ENCODE measurements at places on chromosomes 5 and 9.

- no peak for DNase-seq
Measured at GRCh38 chr5:149423794-149424268, 44.7 kb upstream of the IL17B start.

GRCh38 chr5:154371687-154372086 is 74.1 kb upstream of the SAP30L start:
- DNase-seq = no peak

DNA sequence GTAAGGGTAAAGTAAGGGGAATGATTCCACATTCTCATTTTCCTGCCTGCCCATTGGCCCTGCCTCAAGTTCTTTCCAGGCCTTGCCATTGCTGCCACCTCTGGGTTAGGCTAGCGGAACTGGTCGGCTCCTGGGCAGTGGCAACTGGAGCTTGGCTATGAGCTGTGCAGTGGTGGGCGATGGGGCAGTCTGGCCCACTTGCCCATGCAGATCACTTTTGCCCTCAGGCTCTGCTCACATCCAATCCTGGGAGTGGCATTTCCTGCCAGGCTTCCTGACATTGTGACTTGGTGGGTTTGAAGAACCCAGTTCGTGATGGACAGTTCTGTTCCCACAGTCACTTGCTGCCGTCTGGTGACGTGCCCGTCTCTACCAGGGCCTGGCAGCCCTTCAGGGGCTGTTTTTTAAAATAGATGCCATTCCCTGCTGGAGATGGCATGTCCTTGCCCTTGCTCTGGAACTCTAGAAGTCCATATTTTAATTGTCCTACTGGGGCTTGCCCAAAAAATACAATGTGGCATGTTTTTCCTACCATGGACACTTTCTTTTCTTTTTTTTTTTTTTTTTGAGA is 86.1 kb downstream of the FGF18 start:
- no peak for DNase-seq

GRCh38 chr9:121871431-121872025 is 220.1 kb downstream of the DAB2IP start:
- DNase-seq = peak; percentile 40

DNA sequence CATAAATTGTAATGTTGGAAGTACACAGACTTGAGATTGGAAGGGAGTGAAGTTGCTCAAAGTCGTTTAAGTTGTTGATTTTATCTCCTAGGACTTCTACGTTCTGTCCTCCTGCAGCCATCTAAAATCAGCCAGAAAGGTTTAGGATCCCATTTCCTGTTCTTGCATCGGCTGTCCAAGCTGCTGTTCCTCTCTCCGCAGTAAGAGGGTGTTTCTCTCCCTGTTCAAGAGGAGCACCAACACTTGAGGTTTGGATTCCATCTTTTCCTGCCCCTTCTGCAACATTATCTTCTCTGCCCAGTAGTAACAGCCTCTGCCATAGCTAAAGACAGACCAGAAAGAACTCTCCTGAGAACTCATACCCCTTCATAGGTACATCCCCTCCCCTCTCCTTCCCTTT is 373.4 kb downstream of the GADD45G start:
- DNase-seq = peak; percentile 6

DNA sequence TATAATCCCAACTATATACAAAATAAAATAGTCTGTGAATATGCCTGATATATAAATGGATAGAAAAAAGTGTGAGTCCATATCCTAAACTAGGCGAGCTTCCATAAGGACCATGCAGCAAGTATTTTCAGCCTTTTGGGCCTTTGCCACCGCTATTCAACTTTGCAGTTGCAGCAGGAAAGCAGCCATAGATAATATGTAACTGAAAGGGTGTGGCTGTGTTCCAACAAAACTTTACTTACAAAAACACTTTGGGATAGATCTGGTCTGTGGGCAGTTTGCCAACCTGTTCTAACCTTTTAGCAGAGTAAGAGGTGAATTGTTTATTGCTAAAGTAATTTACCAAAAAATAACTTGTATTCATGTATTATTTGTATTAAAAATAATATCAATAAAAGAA is 127.8 kb upstream of the GPR151 start:
- DNase-seq = no peak

GRCh38 chr5:101515721-101516120 is 612.6 kb upstream of the ST8SIA4 start:
- DNase-seq = no peak

GRCh38 chr5:113806904-113807303 is 293.4 kb downstream of the YTHDC2 start:
- DNase-seq = no peak

DNA sequence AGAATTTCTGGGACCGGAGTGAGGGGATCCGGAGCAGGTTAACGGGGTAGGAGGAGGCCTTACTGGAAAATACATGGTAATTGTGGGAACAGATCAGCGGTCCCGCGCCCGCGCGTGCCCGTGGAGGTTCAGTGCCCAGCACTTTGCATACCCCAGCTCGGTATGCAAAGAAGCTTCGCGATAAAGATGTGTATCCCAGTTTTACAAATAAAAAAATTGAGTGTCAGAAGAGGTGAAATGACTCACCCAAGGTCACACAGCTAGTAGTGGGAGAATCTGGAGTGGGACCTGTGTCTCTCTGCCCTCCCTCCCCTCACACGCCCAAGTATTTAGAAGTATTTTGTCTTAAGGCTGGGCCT is 967 bp downstream of the NEURL1B start:
- DNase-seq = no peak

- no peak for DNase-seq
Measured at GRCh38 chr5:30414078-30414477, 779.4 kb upstream of the CDH6 start.

- DNase-seq = no peak
Measured at GRCh38 chr9:84916769-84917168, 247.2 kb downstream of the NTRK2 start.

GRCh38 chr5:88724201-88724600 is 158.8 kb downstream of the MEF2C start:
- DNase-seq = peak; percentile 68

- no peak for DNase-seq
Measured at GRCh38 chr5:35488055-35488454, 129.6 kb upstream of the SPEF2 start.

DNA sequence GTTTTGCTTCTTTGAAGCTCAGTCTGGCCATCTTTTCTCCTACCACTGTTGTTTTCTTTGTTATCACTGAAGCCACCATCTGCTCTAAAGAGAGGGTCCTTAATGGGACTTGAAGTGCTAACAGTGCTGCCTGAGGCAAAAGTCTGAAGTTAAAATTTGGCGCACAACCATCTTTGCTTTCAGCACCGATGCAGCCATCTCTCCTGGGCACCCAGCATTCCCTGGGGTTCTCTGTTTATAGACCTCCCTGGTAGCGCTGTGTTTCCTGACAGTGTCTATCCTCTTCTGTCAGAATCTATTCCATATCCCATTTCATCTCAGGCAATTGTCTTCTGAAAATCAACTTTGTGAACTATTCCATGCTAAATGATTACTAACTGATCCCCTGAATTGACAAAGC is 491.5 kb upstream of the MPDZ start:
- no peak for DNase-seq

DNA sequence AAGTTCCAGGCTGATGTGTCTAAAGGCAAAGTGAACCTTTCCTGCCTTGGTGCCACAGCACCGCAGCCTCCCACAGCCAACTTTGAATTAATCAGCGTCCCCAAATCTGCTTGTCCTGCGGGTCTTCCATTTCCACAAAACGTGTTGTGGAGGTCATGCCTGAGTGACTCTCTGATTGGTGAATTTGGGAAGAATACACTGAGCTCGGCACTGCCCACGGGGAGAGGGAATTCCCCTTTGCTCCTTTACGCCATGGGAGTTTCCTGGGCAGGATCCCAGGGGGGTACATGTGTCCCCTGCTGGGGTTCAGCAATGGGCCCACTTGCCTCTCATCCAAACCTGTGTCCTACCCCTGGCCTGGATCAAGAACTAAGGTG is 90.4 kb downstream of the LHX2 start:
- DNase-seq = no peak

DNA sequence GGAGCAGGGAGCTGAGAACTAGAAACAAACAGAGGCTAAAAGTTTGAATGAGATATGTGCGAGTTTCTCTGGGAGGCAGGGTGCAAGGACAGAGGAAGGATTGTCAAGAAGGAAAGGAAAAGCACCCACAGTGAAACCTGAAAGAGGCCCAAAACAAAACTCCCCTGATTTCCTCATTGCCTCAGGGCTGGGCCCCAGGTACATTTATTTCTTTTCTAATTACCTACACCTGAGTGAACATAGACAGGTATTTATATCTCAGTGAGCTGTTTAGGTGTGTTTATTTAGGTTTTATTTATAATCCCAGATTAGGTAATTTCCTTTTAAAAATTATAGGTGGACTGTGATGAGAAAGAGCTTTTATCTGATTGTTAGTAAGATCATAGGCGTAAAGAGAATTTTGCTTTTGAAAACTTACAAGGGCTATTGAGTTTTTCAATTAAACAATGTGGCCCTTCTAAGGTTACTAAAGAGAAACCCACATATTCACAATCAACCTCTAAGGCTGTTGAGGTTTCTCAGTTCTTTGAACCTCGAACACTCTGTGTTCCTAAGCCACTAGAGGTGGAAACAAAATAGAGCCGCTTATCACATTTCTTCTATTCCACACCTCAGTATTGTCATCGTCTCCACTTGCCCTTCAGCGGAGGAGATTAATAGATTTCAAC is 344.8 kb downstream of the ZNF608 start:
- no peak for DNase-seq

GRCh38 chr5:58794875-58795274 is 212.0 kb downstream of the RAB3C start:
- DNase-seq = no peak

DNA sequence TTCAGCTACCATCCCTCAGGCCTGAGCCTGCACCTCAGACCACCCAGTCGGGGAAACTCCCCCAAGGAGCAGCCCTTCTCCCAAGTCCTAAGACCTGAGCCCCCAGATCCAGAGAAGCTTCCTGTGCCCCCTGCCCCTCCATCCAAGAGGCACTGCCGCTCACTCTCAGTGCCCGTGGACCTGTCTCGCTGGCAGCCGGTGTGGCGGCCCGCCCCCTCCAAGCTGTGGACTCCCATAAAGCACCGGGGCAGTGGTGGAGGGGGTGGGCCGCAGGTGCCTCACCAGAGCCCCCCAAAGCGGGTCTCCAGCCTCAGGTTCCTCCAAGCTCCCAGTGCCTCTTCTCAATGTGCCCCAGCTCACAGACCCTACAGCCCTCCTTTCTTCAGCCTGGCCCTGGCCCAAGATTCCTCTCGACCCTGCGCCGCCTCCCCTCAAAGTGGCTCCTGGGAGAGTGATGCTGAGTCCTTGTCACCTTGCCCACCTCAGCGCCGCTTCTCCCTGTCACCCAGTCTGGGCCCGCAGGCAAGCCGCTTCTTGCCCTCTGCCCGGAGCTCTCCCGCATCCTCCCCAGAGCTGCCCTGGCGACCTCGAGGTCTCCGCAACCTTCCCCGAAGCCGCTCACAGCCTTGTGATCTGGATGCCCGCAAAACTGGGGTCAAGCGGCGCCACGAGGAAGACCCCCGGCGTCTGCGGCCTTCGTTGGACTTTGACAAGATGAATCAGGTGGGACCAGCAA is 7.0 kb downstream of the FAM53C start:
- no peak for DNase-seq

DNA sequence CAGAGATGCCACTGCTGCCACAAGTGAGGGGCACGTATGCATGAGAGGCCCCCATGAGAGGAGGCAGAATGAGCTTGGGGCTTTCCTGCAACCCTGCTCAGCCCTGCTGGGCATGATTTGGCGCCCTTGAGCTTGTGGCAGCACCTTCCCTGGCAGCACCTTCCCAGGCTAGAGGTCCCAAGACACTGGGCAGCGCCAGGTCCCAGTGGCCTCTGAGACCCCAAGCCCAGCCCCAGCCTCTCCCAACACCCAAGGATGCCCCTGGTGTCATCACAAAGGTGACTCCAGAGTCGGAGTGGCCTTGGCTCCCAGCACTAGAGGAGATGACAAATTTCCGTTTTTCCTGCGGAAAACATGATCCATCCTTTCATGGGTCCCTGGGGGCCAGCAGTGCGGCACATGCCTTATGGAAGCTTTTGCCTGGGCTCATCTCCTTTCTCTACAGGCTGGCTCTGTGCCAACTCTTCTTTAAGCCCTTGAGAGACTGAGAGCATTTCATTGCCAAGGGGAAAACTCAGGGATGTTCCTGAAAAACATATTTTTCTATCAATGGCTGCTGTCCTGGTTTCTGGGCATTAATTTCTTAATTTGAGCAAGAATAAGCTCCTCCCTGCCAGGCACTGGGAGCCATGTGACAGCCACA is 77.1 kb upstream of the ADAMTS2 start:
- no peak for DNase-seq

GRCh38 chr9:98383758-98384157 is 128.3 kb upstream of the TBC1D2 start:
- peak; percentile 2 for DNase-seq

- DNase-seq = peak; percentile 8
Measured at GRCh38 chr9:82010711-82011110, 22.1 kb downstream of the SPATA31D1 start.

DNA sequence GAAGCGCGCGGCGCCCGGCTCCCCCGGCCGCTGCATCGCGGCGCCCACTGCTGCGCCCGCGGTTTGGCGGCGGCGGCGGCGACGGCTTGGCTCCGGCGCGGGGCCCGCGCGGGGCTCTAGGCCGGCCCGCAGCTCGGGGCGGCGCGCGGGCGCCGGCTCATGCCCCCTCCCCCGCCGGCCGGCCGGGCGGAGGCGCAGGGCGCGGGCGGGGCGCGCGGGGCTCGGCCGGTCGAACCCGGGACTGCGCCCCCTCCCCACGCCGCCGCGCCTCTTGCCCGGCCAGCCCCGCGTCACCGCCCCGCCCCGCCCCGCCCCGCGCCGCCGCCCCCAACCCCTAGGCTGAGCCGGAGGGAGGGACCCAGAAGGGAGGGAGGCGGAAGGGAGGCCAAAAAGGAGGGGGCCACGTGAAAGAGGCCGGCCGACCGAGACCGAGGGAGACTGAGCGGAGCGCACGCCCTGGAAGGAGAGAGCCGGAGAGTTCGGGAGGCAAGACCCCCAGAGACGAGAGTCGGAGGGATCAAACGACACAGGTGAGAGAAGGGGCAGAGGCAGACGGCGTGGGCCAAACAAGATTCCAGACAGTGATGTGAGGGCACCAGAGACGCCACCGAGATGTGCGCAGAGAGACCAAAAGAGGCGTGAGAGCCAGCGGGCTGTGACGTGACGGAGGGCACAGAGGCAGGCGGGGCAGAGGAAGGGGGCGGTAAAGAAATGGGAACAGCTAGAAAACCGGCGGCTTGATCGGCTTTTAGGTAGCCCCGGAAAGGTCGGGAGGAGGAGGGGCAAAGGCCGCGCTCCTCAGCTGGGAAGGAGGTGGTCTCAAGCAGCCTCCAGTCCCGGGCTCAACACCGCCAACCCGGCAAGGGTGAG is at the start of gene BARX1:
Gene BARX1 (minus strand): TSS at position 245 of the 870 bp plus-strand sequence. CDS start 209 bp downstream, at position 36.
- DNase-seq = no peak

DNA sequence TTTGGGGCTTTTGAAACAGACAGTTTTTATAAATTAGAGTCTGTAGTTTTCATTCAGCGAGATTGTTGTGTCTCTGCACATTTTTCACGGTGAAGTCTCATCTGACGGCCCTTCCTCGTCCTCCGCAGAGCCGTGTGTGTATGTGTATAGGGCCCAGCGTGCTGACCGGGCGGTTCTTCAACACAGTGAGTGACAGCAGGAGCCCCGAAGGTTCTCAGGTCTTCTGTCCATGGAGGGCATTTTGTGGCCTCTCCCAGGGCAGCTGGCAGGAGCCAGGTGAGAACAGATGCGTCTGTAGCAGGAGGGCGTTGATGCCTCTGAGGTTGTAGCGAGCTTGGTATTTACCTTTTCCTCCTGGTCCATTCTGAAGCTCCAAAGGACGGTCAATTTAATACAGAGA is 116.0 kb upstream of the LPCAT1 start:
- no peak for DNase-seq
